T-helper 2 cell treated with Interferon-gamma antibody and Interleukin-4, amounts not matched to agents 5 μg/mL and 100 μg/mL, for 36 hours (primary cell): ENCODE measurements at places on chromosomes 12 and 14.

GRCh38 chr12:131510431-131510830 is 200.5 kb upstream of the SFSWAP start:
- DNase-seq: no peak

GRCh38 chr14:103854017-103854808 is 6.8 kb upstream of the PPP1R13B start:
- DNase-seq: no peak

DNA sequence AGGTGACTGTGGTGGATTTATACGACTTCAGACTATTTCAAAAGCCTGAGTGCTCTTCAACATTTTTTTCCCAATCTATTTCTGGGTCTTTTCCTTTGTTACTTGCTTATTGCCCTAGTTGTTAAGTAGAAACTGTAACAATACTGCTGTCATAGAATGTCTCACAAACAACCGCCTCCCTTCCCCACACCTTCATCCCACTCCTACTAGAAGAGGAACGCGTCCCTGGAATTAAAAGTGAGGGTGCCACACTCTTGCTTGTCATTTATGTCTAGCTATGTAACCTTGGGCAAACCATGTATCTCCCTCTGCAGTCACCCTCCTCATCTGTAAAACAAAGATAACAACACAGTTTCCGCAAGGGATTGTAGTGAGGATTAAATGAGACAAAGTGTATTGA is 8.6 kb downstream of the BRAP start:
- no peak for DNase-seq

- DNase-seq: no peak
Observed at GRCh38 chr12:6231359-6232268, 31.4 kb downstream of the CD9 start.

- DNase-seq: no peak
Observed at GRCh38 chr12:27981874-27982273, 9.3 kb upstream of the PTHLH start.

GRCh38 chr14:34711796-34712712 is 2.3 kb downstream of the CFL2 start:
- no peak for DNase-seq
